ENCODE measurements at places on chromosomes 6 and 20.

GRCh38 chr6:73169633-73170032 is 55.7 kb downstream of the KHDC1L start:
- no peak for DNase-seq

GRCh38 chr6:97187951-97188350 is 95.1 kb downstream of the MMS22L start:
- no peak for DNase-seq

GRCh38 chr6:43698584-43699349 is 11.2 kb upstream of the MRPS18A start:
- DNase-seq, result no peak

DNA sequence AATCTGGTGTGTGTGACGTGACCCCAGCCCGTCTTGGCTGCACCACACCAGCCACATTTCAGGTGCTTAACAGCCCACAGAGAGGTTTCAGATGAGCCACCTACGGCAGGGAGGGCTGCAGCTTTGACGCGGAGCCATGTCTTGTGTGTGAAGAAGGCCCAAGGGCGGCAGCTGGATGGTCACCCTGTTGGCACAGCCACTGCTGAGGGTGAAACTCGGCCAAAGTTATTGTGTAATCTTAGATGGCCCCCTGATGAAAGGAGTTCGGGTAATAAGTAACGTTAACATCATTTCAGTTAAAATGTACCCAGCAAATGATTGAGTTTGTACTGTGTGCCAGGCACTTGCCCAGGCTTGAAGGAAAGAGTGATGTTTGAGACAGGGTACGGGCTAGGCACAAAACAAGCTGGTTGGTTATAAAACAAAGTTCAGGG is 97.2 kb downstream of the SSR1 start:
- no peak for DNase-seq

GRCh38 chr6:137218473-137218916 is 690 bp downstream of the IFNGR1 start:
- no peak for DNase-seq

- no peak for DNase-seq
Measured at GRCh38 chr6:43979525-43979924, 147.7 kb downstream of the MRPL14 start.

GRCh38 chr6:92708270-92708669 is 711.1 kb downstream of the EPHA7 start:
- no peak for DNase-seq

- no peak for DNase-seq
Measured at GRCh38 chr20:37980383-37980782, 52.9 kb downstream of the TTI1 start.

GRCh38 chr20:4045741-4046140 is 30.4 kb upstream of the RNF24 start:
- DNase-seq, result no peak

DNA sequence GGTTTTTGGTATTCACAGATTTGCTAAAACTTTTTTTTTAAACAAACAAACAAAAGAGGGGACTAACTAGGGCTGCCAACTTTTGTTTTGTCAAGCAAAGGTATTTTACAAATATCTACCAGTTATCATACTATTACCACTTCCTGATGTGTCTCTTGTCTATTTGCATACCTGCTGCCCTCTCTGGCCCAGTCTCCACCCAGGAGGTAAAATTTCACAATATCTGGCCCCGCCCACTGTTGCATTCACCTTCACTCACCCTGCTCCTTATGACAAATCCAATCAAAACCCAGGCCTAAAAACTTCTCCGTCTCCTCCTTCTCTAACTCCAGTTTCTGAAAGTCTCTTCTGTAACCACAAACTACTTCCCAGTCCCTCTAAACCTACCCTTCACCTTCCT is 82.2 kb downstream of the TRERF1 start:
- DNase-seq, result no peak

DNA sequence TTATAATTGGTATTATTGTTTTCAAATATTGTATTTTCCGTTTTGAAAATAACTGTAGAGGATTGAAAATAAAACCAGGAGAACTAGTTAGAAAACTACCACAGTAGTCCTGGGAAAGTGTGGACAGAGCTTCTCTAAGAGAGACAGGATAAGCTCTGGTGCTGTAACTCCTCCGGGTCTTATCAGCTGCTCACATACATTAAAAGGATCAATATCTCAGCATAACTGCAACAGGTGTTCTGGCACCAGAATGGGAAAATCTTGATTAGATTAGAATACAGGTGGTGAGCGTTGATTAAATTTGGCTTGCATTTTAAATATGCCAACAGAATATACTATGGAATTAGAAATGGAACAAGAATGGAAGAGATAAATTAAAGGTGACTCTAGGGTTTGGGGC is 1138.9 kb upstream of the ADGRB3 start:
- DNase-seq, result no peak

DNA sequence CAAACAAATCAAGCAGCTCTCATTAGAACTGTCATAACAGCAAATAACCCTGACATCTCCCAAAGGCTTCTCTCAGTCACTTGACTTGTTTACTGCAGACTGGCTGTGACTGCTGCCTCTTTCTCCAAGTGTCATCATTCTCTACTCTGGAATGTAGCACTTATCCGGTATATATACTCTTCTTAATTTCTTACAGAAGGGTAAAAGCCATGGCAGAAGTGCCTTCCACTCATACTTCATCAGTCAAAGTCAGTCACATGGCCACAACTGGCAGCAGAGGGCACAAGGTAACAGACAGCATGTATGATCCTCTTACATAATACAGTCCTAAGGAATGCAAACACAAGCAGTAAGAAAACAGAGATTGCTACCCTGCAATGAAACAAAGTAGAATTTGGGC is 9.3 kb downstream of the NAPB start:
- no peak for DNase-seq

GRCh38 chr6:30515944-30516753 is 26.8 kb downstream of the HLA-E start:
- peak; percentile 86 for DNase-seq

DNA sequence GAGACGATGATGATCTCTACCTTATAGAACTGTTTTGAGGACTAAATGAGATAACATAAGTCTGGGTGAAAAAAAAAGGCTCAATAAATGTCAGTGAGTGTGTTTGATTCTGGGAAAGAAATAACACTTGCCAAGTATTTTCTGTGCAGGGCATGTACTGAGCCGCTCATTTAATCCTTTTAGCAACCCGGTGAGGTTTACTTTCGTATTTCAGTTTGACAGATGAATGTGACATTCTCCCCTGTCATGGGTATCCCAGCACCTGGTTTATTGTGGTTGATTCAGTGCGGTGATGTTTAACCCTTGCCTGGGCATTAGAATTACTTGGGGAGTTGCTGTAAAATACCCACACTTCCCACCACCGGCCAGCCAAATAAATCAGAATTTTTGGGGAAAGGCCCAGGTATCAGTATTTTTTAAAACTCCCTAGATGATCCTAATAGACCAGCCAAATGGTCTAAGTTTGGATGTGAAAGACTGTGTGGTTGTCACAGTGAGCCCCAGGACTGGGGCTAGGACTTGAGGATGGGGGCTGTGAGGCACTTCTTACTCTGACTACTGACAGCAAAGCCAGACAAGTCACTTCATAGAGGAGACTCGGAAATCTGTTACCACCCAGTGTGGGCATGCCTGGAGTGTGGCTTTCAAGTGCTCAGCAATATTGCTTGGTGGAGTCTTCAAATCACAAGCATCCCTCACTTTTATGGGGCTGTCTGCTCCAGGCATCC is 100.2 kb upstream of the KCNG1 start:
- DNase-seq, result no peak

- DNase-seq, result no peak
Measured at GRCh38 chr20:46357030-46357514, 48.8 kb upstream of the CDH22 start.

GRCh38 chr6:127288705-127289104 is 22.0 kb downstream of the RNF146 start:
- DNase-seq, result no peak

DNA sequence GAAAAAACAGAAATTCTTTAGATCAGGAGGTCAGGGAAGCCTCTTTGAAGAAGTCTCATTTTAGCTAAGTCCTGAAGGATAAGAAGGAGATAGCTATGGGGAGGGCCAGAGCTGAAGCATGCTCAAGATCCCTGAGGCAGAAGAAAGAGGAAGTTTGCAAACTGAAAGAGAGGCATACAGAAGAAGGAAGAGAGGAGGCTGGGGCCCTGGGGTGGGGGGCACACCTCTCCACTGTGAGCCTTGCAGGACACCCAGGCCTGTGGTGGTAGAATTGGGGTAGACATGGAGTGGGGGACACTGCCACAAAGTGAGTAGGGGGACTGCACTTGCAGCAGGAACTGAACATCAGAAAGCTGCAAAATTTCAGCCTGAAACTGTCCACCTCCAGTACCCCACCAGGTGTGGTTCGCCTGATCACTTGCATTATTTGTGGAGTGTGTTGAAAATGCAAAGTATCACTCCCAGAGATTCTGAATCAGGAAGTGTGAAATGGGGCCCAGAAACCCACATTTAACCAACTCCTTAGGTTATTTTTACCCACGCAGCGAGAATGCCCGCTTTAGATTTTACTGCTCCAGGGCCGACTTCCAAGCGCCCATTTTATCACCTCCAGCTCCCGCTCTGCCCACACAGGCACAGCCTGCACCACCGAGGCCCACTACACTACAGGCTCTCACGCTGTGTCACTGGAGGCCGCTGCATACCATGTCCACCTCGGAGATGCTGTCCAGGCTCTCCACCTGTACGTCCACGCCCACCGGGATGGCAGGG is 44.0 kb downstream of the GABRR2 start:
- DNase-seq, result no peak

GRCh38 chr20:19947611-19948264 is 69.4 kb upstream of the NAA20 start:
- DNase-seq, result peak; percentile 86

DNA sequence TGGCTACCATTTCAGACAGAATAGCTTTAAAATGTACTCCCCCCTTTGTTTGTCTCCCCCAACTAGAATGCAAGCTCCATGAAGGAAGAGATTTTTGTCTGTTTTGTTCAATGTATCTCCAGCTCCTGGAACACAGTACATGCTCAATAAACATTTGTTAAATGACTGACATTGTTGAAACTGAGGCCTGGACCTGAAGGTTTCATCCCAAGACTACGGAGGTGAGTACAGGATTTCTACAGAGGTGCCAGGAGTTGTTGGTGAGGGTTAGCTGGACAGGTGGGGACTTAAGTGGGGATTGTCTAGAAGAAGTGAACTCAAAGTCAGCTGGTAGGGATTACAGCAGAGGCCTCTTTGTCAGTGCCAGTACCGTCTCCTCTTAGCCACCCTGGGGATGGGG is 19.4 kb downstream of the VEGFA start:
- DNase-seq, result no peak

GRCh38 chr20:19828232-19828631 is 70.2 kb downstream of the RIN2 start:
- no peak for DNase-seq

DNA sequence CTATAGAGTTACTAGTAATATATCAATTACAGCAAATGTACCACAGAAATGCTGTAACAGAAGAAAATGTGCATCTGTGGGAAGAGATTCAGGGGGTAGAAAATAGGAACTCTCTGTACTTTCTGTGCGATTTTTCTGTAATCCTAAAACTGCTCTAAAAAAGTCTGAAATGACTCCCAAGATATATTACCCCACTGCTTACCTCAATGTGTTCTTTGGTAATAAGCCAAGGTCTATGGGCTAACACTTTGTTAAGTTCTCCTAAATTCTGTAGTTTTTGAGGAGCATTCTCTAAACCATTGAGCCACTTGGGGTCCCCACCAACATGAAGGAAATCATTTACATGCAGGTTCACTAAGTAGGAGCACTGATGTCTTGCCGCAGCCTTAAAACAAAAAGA is 94.4 kb downstream of the SESN1 start:
- no peak for DNase-seq

GRCh38 chr6:130365166-130366106 is at the start of gene TMEM200A:
Gene TMEM200A (plus strand): TSS chr6:130366017. CDS start chr6:130440423, 74,406 bp downstream.
- DNase-seq, result peak; percentile 48

DNA sequence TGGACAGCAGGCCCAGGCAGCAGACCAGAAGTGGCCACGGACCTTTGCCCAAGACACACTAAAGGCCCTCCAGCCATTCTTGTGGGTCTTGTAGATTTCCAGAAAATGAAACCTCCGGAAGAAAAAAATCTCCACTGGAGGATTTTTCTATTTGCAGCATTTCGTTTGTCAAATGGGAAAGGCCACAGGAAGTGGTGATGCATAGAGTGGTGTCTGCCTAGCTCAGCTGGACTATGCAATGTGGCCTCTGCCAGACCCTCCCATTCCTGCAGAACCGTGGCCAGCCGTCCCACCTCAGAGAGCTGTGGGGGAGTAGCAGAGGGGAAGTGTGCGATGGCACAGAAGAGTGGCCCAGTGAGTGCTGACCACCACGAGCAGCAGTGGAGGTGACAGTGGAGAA is 24.0 kb upstream of the INSM1 start:
- DNase-seq, result no peak

DNA sequence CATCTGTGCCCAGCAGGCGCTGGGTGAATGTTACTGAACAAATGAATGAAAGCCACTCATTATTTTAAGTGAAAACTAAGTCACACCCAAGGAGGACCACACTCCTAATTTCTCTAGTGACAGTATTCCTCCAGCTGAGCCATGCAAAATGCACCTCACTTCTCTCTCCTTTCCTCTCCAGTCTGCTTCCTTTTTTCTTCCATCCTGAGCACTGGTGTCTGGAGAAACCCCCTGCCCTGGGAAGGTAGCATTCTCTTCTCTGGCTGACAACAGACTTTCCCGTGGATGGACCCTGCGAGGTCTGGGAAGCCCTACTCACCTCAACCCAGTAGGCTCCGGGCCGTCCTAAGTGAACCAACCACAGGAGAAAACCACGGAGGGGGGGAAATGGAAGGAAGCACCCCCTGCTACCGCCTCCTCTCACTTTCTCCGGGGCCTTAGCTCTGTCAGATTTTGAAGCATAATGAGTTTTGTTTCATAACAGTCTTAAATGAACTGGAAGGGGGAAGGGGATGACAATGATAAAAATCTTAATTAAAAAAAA is 22.6 kb downstream of the TRERF1 start:
- DNase-seq, result no peak

GRCh38 chr6:12334526-12335130 is 44.5 kb downstream of the EDN1 start:
- DNase-seq, result no peak

- no peak for DNase-seq
Measured at GRCh38 chr6:11357285-11357684, 124.8 kb upstream of the NEDD9 start.

DNA sequence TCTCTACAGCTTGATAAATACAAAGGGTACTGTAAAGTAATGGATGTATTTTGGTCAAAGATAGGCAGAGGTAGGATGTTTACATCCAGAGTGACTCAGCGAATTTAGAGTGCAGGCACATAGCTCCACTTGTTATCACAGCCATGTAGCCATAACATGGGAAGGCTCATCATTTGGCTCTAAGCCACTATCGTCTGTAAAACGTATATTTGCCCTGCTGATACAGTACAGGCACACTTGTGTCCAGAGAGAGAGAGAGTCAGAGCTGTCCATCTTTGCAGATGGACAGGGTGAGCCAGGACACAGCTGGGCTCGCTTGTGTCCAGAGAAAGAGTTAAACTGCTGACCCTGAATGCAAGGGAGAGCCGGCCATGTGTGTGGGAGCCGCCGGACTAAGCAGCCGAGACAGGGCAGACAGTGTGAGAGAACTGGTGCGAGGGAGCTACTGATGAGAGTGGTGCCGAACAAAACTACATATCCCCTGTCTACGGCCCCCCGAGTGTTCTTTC is 619.0 kb downstream of the DOK5 start:
- no peak for DNase-seq

- DNase-seq, result no peak
Measured at GRCh38 chr6:52975580-52975979, 19.5 kb downstream of the GSTA4 start.
